Suppressor macrophage (primary cell): ENCODE measurements at places on chromosomes 13 and 19.
A peak's percentile ranks its signal among the peaks of the same experiment; 100 is the strongest.

DNA sequence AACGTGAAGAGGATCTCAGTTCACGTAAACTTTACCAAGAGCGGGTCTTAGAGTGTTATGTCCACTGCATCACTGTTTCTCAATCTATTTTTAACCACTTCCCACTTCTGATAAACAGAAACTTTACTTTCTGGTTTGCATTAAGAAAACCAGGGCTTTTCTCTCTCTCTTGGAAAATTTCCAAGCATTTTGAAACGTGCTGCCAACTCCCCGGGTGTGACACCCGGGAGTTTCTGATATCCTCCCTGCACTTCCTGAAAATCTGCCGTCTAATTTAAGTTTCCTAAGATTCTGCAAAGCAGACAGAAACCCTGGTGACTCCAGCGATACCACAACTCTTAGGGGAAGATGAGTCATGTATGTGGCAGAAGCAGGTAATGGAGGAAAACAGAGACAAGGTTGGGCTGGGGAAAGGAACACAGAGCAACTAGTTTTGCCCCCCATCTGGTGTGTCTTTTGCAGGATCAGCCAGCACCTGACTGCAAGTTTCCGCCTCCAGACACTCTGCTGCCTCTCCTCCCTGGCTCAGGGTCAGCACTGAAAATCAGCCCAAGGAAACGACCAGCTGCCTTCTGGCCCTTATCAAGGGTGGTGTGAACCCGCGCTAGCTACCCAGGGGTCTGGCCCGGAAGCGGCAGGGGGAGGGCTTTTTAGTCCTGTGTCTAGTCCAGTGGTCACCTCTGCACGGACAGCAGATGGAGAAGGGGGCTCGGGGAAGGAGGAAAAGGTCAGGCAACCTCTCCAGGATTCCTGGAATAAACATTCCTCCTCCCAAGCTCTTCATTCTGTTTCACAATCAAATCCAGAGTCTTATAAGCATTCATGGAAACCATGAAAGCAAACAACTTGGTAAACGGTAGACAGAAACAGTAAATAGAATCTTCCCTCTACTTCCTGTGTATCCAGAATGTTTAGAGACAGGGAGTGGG is 11.3 kb upstream of the FFAR2 start:
- DNase-seq: peak; percentile 87

DNA sequence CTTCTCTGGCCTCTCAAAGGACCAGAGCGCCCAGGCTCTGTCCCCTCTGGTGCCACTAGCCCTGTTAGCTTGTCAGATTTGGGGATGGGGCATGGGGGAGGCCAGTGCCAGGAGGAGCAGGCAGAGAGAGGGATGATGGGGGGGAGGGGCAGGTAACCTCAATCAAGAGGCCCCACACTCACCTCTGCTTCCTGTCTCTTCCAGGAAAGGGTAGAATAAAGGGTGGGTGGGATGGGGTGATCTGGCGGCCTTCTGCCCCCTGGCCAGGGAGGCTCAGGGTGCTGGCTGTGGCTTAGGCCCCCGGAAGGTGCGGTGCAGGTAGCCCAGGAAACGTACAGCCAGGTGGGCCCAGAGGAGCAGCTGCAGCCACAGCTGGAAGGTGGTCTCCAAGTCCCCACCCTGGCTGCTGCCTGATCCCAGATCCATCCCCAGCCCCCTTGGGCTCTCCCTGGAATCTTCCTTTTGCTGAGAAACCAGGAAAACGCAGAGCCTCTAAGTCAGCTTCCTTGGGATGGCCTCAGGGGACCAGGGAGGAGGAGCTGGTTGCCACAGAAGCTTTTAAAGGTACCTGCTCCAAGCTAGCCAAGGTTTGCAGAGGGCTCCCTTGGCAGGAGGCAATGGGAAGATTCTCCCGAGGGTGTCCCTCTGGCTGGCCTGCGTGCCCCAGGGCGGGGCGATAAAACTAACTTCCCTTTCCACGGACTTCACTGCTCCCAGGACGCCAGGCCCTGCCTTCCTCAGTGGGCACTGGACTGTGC is 5.3 kb downstream of the PRKACA start:
- DNase-seq: peak; percentile 78

GRCh38 chr13:113404366-113404722 is 40.4 kb upstream of the GRTP1 start:
- DNase-seq: no peak

GRCh38 chr19:49973987-49974386 is 13.0 kb upstream of the SIGLEC11 start:
- peak; percentile 85 for DNase-seq

DNA sequence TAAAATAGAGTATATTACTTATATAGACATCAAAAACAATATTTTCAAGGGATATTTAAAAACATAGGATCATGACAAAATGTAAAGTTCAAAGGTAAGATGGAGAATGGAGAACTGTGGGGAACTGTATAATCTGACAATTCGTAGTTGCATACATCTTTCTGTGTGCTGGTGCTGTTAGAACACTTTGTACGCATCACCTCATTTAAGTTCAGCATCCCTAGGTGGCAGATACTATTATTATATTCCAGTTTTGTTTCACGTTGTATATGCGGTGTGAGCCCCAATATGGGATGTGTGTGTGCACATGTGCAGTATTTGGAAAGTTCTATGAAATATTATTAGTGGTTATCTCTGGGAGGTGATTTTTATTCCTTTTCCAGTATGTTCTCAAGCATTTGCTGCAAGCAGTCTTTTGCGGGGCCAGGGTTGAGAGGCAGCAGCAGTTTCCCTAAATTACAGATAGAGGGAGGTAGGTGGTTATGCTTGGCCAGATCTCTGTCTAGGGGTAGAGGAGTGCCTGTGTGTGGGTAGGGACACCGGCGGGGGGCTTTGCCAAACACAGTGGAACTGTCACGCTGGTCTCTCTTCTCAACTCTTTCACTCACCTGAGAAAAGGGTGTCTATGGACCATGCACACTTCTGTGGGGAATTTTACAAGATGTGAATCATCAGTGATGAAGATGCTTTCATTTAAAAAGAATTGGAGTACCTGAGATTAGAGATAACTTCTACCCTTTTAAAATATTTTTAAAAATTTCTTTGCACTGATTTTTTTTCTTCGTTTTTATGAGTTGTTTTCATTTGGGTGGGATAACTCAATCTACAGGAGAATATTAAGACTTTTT is 55.6 kb upstream of the ALOX5AP start:
- DNase-seq: peak; percentile 47

GRCh38 chr19:7783991-7784423 is 21.0 kb downstream of the CLEC4M start:
- DNase-seq: peak; percentile 65

DNA sequence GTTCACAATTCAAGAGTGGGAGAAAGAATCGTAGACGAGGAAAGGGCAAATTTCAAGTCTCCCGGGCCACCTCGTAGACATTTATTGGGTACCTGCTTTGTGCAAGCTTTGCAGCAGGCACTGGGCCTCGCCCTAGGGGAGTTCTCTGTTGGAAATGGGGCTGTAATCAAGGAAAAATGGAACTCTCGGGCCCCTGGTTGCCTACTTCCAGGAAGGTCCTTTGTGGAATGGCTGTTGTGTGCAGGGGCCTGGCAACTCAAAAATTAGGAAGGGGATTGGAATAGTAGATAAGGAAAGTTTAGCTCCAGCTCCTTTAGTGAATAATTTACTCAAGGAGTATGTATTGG is 612 bp downstream of the ZNF526 start:
- no peak for DNase-seq

- no peak for DNase-seq
Observed at GRCh38 chr19:38666663-38667511, 19.4 kb downstream of the ACTN4 start.

- peak; percentile 34 for DNase-seq
Observed at GRCh38 chr19:45781214-45782161, 802 bp downstream of the DMPK start.

GRCh38 chr19:40348961-40349507 is 539 bp downstream of the PLD3 start:
- DNase-seq: peak; percentile 52

- DNase-seq: peak; percentile 65
Observed at GRCh38 chr19:51433043-51433442, 15.6 kb upstream of the SIGLEC10 start.

DNA sequence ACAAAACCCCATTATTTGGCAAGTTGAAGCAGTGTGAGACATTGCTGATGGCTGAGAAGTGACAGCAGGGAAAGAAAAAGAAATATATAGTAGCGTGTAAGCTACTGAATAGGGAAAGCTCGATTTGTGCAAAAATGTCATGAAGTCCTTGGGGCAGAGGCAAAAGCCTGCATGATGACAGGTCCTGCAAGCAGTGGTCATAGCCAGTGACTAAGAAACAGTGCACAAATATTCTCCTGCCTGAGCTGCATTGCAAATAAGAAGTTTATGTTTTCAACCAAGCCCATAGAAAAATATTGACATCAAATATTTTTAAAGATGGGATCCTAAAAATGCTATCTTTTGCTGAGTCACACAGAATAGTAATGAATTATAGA is 270.0 kb downstream of the SLITRK6 start:
- no peak for DNase-seq

- peak; percentile 31 for DNase-seq
Observed at GRCh38 chr19:9431475-9431874, 3.9 kb downstream of the ZNF266 start.

DNA sequence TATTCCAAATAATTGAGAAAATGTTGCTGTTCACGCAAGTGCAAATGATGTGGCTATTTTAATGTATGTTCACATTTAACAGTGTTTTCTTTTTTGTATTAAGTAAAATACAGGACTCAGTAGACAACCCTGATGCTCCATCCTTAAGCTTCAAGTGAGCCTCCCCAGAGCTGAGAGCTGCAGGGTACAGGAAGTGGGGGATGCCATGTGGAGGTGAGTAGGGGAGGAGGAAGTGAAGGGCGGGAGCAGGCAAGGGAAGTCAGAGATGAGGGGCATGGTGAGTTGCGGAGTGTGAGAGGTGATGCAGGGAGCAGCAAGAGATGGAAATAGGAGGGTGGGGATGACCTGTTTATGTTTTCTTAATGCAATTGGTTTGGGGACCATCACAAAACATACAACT is 711.0 kb downstream of the UQCRFS1 start:
- DNase-seq: no peak

DNA sequence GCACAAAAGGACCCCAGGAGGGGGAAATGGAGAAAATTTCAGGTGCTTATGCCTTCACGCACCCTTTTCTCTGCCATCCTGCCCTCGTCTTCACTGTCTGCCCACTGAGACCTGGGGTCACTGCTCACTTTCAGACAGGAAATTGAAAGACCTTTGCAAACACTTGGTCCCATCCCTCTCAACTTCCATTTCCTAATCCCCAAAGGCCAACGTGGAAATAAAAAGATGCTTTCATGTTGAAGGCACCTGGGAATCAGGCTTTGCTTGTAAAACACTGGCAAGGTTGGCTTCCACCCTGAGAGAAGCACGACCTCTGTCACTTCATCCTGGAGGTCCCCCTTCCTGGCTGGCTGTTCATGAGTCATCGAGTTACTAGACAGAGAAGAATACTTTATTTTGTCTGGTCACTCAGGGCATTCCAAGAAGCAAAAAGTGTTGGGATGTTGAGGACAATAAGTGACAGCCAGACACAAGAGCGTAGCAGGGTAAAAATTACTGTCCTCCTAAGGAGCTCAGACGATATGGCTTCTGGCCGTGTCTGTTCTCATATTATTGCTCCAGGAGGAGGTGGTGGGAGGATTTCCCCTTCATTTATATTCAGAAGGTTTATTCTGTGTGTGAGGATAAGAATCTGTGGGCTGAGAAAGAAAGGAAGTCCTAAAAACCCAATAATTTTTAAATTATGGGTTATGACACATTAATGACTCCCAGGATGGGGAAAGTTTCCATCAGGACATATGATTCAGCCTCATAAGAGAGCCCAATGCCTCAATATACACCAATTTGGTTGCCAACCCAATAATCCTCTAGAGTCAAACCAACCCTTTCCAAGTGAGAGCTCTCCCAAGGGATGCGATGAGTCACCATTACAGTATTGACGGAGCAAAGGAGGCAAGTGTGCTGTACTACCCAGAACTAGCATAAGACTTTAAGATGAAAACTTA is 409.0 kb downstream of the COG6 start:
- DNase-seq: peak; percentile 23
